ENCODE measurements at places on chromosomes 7 and 10.
A peak's percentile ranks its signal among the peaks of the same experiment; 100 is the strongest.

DNA sequence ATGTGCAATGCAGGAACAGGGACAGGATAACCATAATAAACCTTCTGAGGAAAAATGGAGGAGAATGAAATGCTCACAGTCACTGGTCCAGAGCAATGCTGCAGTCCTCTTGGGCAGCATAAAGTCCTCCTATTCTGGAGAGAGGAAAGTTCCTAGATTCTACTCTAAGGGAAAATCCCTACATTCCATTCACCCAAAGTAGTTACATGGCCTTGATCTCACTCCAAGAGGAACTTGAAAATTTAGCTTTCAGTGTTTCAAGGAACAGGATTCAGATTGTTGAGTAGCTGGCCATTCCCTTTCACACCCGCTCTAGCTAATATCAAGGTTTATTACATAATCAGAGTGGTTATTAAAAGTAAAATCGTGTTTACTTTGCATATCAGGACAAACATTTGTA is 168.3 kb downstream of the CHRM2 start:
- DNase-seq: no peak

- no peak for DNase-seq
These were observed 135.3 kb downstream of the PTPRN2 start for GRCh38 chr7:158452331-158452730.

DNA sequence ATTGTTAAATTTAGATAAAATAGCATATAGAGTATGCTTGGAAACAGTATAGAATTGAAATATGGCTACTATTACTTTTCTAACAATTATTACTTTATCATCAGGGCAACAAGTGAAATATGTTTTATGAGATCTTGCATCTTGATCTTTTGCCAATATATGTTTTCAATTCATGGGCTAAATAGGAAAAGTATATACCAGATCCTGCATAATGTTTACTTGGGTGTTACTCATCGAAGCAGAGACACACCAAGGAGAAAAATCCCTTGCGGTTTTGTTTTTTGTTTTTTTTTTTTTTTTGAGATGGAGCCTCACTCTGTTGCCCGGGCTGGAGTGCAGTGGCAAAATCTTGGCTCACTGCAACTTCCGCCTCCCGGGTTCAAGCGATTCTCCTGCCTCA is 541.4 kb downstream of the SUGCT start:
- no peak for DNase-seq

- DNase-seq: no peak
These were observed 158.5 kb downstream of the C10orf105 start for GRCh38 chr10:71561003-71561574.

- DNase-seq: no peak
These were observed 84.3 kb downstream of the CD36 start for GRCh38 chr7:80722616-80723195.

DNA sequence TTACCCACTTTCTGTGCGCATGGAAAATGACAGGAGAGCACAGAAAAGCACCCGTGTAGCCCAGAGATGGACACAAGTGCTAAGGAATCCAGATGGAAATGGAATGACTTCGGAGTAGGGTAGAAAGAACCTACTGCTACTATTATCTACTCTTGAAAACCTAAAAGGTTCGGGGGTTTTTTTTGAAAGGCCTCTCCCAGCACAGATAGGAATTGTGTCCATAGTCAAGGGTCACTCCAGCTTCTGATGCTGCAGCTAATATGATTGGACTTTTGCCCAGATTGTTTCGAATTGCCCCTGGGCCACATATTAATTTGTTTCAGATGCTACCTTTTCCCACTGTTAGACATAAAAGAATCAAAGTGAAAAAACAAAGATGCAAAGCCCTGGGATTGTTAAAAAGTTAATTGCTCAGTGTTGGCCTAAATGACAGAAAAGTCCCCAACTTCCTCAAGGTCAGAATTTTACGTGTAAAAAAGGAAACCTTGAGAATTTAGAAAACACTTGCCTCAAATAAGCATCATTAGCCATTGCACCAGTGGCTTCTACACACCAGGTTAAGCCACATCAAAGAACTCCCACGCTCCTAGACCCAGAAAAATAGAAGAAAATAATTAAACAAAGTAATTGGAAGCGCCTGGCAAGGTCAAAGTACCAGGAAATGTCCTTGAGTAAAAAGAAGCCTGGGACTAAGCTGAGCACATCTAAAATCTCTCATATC is 40.8 kb upstream of the INSIG1 start:
- DNase-seq: no peak

DNA sequence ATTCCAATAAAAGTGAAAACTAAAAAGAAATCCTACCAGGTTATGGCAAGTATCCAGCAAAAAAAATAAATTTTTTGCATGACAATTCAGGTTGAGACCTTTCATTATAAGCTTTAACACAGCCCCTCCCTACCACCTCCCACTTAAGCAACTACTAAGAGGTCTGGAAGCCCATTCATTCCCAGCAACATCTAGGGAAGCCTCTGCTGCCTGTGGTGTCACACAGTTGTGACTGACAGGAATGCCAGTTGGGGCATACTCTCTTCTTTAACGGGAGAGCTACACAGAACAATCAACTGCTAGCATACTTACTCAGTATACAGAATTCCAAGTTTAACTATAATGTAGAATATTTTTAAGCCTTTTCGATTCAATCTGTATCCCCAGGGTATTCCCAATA is 27.8 kb downstream of the ABI1 start:
- DNase-seq: no peak

DNA sequence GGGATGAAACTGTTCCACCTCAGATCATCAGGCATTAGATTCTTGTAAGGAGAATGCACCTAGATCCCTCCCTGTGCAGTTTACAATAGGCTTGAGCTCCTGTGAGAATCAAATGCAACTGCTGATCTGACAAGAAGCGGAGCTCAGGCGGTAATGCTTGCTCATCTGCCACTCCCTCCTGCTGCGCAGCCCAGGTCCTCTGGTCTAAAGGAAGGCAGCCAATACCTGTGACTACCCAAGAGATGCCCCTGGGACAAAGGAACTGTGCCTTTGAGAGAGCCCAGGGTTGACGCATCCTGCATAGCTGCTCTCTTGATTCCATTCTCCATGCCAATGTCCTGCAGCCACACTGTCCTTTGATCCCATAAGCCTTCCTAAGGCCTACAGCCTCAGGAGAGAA is 73.1 kb downstream of the ADCYAP1R1 start:
- no peak for DNase-seq

GRCh38 chr7:35026150-35026549 is 11.1 kb downstream of the DPY19L1 start:
- no peak for DNase-seq

DNA sequence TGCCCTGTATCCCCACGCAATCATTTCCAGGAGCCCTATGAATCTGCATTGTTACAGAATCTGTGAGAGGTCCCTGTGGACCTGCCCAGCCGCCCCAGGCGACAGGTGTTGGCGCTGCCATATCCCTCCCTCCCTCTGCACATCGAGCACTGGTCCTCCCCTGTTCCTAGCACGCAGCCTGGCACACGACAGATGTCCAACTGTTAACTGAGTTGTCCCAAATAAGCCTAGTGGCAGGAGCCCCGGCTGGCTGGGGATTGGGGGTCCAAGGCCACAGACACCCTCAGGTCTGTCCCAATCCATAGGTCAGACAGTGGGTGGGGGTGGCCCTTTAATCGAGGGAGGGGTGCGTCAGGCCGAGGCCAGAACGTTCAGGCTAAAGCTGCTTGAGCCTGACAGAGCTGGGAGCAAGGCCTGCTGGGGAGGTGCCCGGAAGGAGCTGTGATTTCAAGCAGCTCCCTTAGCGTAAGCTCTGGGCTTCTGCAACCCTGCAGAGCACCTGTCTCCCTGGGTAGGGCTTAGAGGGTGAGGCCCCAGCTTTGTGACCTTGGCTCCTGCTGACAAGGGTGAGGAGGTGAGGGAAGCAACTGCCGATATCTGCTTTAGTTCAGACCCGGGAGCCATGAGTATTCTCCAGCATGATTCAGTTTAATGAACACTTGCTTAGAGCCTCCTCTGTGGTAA is 40.1 kb downstream of the ADRA2A start:
- no peak for DNase-seq

DNA sequence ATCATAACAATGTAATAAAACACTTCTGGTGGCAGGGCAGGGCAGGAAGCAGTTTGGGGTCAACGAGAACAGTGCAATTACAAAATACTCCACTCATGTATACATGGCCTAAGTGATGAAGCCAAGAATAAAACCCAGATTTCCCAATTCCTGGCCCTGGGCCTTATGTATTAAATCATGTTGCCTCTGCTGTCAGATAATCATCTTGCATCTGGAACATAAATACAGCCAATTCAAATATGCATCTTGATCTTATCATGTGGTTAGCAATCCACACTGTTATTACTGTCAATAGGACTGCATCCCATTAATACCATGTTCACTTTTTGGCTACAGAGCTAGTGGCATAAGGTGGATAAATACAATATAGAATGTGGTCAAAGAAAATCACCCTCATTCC is 186.5 kb upstream of the SLC25A13 start:
- DNase-seq: no peak

DNA sequence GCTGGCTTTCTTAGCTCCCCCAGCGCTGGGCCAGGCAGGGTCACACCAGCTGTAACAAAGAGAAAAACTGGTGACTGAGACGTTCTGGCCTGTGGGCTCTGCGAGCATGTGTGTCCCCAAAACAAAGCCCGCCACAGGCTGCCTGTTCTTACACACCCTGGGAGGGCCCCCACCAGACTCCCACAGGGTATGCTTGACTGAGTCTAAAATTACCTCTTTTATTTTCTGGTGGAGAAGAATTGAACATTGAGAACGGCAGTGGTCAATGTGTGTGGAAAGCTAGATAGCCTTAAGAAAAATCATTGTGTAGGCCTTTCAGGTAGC is 808 bp downstream of the C10orf71 start:
- DNase-seq: no peak

DNA sequence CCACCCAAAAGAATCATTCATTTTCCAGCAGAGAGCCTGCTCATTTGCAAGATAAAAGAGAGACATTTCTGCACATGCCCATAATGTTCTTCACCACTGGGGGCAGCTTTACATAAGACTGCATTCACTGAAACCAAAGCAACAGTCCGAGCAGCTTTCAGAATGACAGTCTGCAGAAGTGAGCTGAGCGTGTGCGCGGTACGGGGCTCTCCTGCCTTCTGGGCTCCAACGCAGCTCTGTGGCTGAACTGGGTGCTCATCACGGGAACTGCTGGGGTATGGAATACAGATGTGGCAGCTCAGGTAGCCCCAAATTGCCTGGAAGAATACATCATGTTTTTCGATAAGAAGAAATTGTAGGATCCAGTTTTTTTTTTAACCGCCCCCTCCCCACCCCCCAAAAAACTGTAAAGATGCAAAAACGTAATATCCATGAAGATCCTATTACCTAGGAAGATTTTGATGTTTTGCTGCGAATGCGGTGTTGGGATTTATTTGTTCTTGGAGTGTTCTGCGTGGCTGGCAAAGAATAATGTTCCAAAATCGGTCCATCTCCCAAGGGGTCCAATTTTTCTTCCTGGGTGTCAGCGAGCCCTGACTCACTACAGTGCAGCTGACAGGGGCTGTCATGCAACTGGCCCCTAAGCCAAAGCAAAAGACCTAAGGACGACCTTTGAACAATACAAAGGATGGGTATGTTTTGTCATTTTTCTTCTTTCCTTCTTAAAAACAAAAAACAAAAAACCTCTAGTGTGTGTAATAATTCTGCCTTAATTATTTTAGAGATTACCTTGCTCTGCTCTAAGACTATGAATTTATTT is at the start of gene LRRTM3:
Gene LRRTM3, plus strand, starts transcription at position 141 of the 820 bp plus-strand sequence.
- DNase-seq: no peak

- DNase-seq: peak; percentile 52
These were observed 917 bp downstream of the ZNF365 start for GRCh38 chr10:62374862-62375710.

Measured in C1 segment of cervical spinal cord (tissue), 14 donors.